ENCODE measurements at places on chromosomes 3 and 15.
A peak's percentile ranks its signal among the peaks of the same experiment; 100 is the strongest.

DNA sequence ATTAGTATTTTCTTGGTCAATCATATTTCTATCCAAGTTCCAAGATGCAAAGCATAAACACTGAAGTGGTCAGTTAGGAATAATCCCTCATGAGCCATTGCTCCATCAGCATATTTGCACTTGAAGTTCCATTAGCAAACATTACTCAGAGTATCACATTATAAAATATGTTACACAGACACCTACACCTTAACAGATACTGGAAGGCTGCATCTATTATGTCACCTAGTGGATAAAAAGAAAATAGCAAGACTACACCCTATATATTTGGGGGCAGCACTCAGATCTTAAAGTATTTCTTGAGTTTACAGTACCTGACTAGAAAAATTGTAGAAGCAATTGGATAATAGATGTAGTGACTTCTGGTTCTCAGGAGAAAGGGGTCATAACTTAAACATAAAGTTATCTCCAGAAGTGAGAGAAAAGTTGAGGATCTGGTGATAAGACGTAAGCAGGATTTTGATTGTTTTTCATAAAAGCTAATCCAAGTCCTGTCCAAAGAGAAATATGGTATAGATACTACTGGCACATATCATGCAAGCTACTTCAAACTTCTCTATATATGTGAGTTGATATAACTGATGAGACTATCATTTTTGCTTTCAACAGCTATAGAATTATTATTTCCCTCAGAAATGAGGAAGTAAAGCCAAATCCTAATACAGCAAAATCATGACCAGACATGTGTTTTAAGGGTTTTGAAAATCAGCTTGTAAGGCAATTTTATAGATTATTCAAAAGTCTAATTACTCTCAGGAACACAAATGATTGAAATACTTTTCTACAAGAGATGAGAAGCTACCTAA is 422.2 kb downstream of the GBE1 start:
- DNase-seq: peak; percentile 57

GRCh38 chr15:90151989-90152645 is 49.0 kb upstream of the SEMA4B start:
- no peak for DNase-seq

- peak; percentile 12 for DNase-seq
Measured at GRCh38 chr3:30918761-30919160, 24.3 kb upstream of the GADL1 start.

DNA sequence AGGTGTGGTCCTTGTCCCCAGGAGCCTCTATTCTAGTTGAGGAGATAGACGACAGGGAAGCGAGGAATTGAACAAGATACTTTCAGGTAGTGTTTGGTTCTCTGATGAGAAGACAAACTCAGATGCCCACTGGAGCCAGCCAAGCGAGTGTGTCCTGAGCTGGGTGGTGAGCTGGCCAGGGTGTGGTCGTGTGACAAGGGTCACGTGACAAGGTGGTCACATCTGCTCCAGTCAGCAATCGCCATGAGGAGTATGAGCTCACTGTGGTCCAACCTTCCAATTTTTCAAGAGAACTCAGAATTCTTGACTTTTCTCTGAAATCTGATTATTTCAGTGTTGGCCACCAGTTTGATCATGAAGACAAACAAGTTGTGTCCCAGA is 39.5 kb downstream of the SLC6A6 start:
- no peak for DNase-seq

GRCh38 chr15:90121086-90121485 is 18.8 kb upstream of the IDH2 start:
- no peak for DNase-seq

- DNase-seq: no peak
Measured at GRCh38 chr15:50190723-50191122, 8.7 kb downstream of the SLC27A2 start.

GRCh38 chr3:176623468-176624150 is 573.7 kb downstream of the TBL1XR1 start:
- DNase-seq: peak; percentile 28

- DNase-seq: no peak
Measured at GRCh38 chr3:17045705-17046104, 160.9 kb downstream of the PLCL2 start.

GRCh38 chr15:98195796-98196195 is 235.3 kb downstream of the ARRDC4 start:
- DNase-seq: no peak

GRCh38 chr3:181326637-181327223 is 337.2 kb upstream of the DNAJC19 start:
- peak; percentile 67 for DNase-seq

DNA sequence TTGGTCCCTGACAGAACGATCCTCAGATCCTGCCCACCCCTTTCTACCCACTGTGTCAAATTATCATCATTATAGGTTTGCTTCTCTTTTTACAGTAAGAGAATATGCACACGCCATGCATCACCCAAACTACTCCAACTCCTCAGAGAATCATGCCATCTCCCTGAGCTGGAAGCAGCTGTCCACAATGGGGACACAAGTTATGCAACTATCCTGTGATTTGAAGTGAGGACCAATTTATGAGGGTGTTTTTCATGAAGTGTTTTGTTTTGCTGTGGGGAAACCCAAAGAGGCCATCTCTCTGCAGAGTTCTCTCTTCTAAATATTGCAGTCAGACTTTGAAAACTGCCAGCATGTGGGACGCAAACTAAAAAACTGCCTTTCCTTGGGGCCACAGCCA is 35.8 kb upstream of the TNFSF10 start:
- no peak for DNase-seq

GRCh38 chr3:63934041-63934866 is 22.1 kb upstream of the SCAANT1 start:
- DNase-seq: no peak

GRCh38 chr3:89184151-89184995 is 77.0 kb downstream of the EPHA3 start:
- DNase-seq: no peak
